ENCODE measurements at places on chromosomes 5 and 9.
A peak's percentile ranks its signal among the peaks of the same experiment; 100 is the strongest.

DNA sequence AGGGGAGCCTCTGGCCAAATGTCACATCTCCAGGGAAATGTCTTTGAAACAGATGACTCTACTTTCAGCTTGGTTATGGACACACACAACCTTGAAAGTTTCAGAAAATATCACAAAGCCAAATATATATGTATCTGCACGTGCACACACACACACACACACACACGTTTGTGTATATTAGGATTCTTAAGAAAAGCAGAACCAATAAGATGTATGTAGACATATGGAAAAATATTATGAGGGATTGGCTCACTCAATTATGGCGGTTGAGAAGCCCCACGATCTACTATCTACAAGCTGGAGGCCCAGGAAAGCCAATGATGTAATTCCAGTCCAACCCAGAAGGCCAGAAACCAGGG is 194.9 kb downstream of the PALM2AKAP2 start:
- DNase-seq: no peak

GRCh38 chr9:71306134-71306533 is 184.7 kb upstream of the TRPM3 start:
- DNase-seq: no peak

DNA sequence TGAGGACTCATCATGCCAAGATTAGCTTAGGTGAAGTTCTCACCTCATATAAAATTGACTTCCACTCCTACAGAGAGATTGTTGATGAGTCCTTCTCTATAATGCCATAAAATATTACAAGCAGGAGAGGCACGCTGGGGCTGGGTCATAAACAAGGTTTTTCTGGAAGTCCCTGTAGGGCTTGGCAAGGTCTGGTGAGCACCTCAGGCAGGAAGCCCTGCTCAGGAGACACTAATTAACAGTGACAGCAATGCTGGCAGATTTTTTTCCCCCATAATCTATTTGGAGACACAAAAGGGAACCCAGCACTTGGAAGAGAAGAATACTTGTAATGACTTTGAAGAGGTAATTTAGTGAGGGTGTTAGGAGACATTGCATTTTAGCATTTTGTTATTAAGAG is 118.7 kb downstream of the DIRAS2 start:
- no peak for DNase-seq

DNA sequence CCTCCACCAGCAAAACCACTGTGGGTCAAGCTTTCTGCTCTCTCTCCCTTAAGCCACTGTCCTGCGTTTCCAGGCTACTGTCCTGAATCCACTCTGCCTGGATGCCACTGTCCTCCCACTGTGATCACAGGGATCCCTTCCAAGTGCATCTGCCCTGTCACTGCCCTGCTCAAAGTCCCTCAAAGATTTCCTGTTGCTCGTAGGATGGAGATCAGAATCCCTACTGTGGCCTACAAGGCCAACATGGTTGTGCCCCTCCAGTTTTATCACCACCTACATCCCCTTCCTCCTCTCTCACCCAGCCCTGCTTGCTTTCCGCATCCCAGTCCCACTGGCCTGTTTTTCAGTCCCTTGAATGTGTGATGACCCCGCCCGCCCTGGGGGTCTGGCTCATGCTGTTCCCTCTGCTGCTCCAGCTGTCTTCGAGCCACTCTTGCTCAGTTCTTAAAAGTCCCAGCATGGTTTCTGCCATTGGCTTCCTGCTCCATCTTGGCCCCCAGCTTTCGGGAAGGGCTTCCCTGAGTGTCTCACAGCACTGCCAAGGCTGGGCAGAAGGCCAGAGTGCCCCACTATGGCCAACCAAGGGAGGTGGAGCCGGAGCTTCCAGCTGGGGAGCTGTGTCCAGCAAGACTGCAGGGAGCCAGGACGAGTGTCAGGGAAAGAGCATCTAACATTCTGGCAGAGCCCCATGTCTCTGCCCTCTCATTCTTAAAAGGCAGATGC is 12.9 kb upstream of the FRRS1L start:
- DNase-seq: peak; percentile 79

Measured in substantia nigra (tissue), 51 donors.